Activated CD4-positive, alpha-beta T cell treated with anti-CD3 and anti-CD28 coated beads, Interleukin-2, amount 50 U/mL, for 48 hours (primary cell): ENCODE measurements at places on chromosomes 2 and 18.
A peak's percentile ranks its signal among the peaks of the same experiment; 100 is the strongest.

DNA sequence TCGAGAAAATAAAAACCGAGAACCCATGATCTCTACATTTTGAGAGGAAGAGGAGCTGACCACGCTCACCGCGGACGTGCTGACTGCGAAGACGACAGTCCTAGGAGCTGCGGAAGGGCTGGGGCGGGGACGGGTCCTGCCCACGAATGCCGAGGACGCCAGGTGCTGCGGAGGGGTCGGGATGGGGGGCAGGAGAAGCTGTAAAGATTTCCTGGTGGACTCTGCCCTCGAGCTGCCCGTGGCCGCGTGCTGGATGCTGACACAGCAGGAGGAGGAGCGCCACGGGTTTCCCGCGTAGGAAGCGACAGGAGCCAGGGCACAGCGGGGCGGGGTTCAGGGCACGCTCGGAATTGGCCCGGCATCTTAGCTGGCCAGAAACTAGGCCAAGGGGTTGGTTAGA is 22.2 kb downstream of the ZSCAN30 start:
- peak; percentile 13 for DNase-seq

- DNase-seq, result no peak
These were observed 1.2 kb upstream of the OTX1 start for GRCh38 chr2:63049211-63049969.

GRCh38 chr18:43876286-43876685 is 599.0 kb upstream of the SYT4 start:
- no peak for DNase-seq

GRCh38 chr2:186702501-186702900 is 8.6 kb downstream of the FAM171B start:
- DNase-seq, result no peak

GRCh38 chr2:45570671-45571334 is 40.3 kb downstream of the SRBD1 start:
- DNase-seq, result no peak

DNA sequence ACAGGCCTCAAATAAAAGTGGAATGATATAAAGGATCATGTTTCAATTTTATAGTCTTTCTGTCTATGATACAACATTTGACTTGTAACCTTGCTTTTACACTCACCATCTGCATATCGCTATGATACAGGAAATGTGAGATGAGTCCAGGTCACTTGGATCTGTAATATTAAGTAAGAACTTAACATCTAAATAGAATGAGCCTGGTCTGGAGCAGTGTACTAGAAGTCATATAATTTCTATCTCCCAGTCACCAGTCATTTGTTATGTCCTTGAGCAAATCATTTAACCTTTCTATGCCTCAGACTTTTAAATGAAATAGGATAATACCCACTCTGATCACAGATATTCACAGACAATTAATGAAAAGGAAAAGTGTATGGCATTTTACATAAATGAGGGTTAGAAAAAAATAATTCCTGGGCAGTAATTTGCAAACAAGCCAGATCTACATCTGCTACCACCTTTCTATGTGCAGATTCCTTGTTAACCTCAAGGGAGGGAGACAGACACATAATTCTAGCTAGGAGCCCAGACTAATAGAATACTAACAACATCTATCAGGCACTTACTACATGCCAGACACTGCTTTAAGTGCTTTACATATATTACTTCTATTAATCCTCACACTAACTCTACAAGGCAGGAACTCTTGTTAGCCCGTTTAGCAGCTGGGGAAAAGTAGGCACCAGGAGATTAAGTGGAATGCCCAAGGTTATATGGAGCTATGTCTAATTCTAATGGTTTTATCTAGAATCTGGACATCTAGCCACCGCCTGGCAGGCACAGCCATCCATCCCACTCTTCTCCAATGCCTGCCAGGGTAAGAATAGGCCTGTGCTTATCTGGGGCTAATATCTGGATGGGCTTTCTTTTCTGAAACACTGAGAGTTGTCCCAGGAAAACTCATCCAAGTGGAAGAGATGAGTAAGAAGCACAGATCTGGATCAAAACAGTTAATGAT is 313.6 kb upstream of the CDH20 start:
- no peak for DNase-seq

- no peak for DNase-seq
These were observed 421.0 kb downstream of the RND3 start for GRCh38 chr2:150066490-150066889.

DNA sequence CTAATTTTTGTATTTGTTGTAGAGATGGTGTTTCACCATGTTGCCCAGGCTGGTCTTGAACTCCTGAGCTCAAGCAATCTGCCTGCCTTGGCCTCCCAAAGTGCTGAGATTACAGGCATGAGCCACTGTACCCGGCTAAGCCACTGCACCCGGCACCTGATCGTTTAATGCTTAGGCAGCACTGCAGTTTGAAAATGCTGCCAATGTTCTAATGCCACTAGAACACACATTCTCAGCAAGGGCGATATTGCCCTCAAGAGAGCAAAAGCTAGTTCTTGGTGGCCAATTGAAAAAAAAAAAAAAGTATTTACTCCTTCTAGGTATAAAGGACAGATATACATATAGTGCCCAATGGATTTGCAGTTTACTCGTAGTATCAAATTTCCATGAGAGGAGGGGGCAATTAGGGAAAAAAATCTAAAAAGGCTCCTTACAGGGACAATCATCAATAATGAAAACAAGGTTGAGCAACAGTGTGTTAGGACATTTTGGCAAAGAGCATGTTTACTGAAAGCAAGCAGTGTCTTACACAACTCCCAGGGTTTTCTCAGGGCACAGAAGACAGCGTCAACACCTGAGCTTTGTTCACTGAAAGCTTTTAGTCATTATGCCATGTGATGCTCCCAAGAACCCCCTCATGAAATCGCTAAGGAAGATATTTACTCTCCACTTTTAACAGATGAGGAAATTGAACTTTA is 199.9 kb upstream of the PKDCC start:
- DNase-seq, result no peak

DNA sequence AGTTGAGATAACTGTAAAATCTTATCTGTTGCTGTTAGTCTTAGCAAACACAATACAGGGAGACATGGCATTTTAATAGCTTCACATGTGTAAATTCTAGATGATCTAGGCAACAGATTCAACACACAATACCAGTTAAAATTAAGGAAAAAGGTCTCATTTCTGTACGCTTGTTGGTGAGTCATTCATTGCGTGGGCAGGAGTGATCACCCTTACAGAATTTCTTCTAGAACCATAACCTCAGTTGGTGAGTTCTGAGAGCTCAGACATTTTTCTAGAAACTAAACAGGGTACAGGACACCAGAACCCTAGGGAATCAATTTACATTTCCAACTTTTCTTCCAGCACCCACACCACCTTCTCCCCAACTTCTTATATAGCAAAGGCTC is 81.9 kb downstream of the SLC8A1 start:
- DNase-seq, result no peak
